ENCODE measurements at places on chromosomes 1 and 21. TPM values are rescaled to one million over a fixed set of nuclear protein-coding genes. Genes with fewer than 3 reads are reported as not detected.

The CR1 gene
- not detected for total RNA-seq

The INKA2 gene
- total RNA-seq = 3.5 TPM

The IL19 gene
- total RNA-seq = not detected

The PADI2 gene
- total RNA-seq = 0.20 TPM

The KRTAP10-1 gene
- not detected for total RNA-seq

The TMEM81 gene
- 4.2 TPM for total RNA-seq

The NHLH1 gene
- 0.20 TPM for total RNA-seq

The MYBPHL gene
- total RNA-seq = 1.1 TPM

The SLC2A5 gene
- 0.61 TPM for total RNA-seq

The FNDC7 gene
- total RNA-seq = not detected

The GJA8 gene
- not detected for total RNA-seq

The CLDN8 gene
- not detected for total RNA-seq

The ZFP69 gene
- 2.2 TPM for total RNA-seq

The FAM72B gene
- 8.6 TPM for total RNA-seq

The UTS2 gene
- not detected for total RNA-seq

The KRTAP20-2 gene
- not detected for total RNA-seq

The PTCH2 gene
- 0.79 TPM for total RNA-seq

The HMCN1 gene
- 0.12 TPM for total RNA-seq

The C1orf141 gene
- total RNA-seq = not detected

The SPRR1A gene
- total RNA-seq = not detected

The LAX1 gene
- total RNA-seq = not detected

The FMO3 gene
- total RNA-seq = not detected

The GNB1 gene
- 426 TPM for total RNA-seq

The RIPK4 gene
- total RNA-seq = 22.3 TPM

The PLA2G2D gene
- not detected for total RNA-seq

The CTBS gene
- total RNA-seq = 20.9 TPM

The OR2L3 gene
- not detected for total RNA-seq

The CFAP126 gene
- total RNA-seq = not detected

The SLC16A1 gene
- total RNA-seq = 148 TPM

The LMX1A gene
- not detected for total RNA-seq

The OR6K3 gene
- total RNA-seq = not detected

The ANKRD34A gene
- 3.1 TPM for total RNA-seq

The PITHD1 gene
- 37.8 TPM for total RNA-seq

The TRABD2B gene
- total RNA-seq = 2.6 TPM

The TNNI3K gene
- not detected for total RNA-seq

The LY9 gene
- not detected for total RNA-seq

The FCGR1A gene
- not detected for total RNA-seq

The OR2L13 gene
- total RNA-seq = not detected

The GNG4 gene
- 3.0 TPM for total RNA-seq

The TMEM61 gene
- 0.39 TPM for total RNA-seq

The GBP6 gene
- not detected for total RNA-seq

The NR1I3 gene
- total RNA-seq = not detected

The AJAP1 gene
- total RNA-seq = not detected

The HSPB7 gene
- not detected for total RNA-seq

The OR2T33 gene
- total RNA-seq = not detected

The CD164L2 gene
- total RNA-seq = not detected

The AIRE gene
- total RNA-seq = not detected

The CLIC4 gene
- 242 TPM for total RNA-seq

The MAP10 gene
- not detected for total RNA-seq

The KRTAP13-2 gene
- not detected for total RNA-seq

The TSACC gene
- 3.6 TPM for total RNA-seq

The MROH9 gene
- total RNA-seq = not detected

The OPTC gene
- not detected for total RNA-seq

The RGS4 gene
- not detected for total RNA-seq

The MUTYH gene
- total RNA-seq = 31.2 TPM

The TAS1R1 gene
- total RNA-seq = not detected

The AVPR1B gene
- not detected for total RNA-seq

The YBX1 gene
- 1,200 TPM for total RNA-seq

The E2F2 gene
- total RNA-seq = 0.89 TPM
